ENCODE measurements at places on chromosomes 1 and 21.

- DNase-seq = no peak
These were observed 545.1 kb upstream of the NR5A2 start for GRCh38 chr1:199482426-199482825.

GRCh38 chr1:119729044-119729443 is 17.3 kb downstream of the PHGDH start:
- DNase-seq = no peak

- no peak for DNase-seq
These were observed 43.5 kb downstream of the LPAR3 start for GRCh38 chr1:84849357-84849975.

DNA sequence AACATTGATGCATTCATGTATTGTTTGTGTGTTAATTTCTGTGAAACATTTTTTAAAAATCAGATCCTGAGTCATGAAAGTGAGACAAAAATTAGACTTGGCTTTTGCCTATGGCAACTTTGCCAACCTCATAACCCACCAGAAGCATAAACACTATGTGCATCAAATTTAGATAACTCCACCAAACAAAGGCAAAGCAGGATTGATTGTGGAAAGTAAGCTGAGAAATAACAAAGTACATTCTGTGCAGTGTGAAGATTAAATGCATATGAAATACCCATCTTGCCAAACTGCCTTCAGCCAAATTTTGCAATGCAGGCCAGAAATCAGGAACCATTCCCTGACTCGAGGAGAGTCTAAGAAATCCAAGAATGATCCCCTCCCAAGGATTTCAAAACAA is 493.4 kb downstream of the AJAP1 start:
- DNase-seq = no peak

GRCh38 chr1:245485996-245486395 is 331.2 kb downstream of the KIF26B start:
- no peak for DNase-seq
